ENCODE measurements at places on chromosomes 13 and 19.

GRCh38 chr13:32310134-32310706, 4.9 kb downstream of the ZAR1L start:
- peak; percentile 86 for ATAC-seq

GRCh38 chr19:21335721-21336120, 6.5 kb upstream of the ZNF708 start:
- ATAC-seq = no peak

- no peak for ATAC-seq
These were observed 15.9 kb downstream of the ZNF83 start for GRCh38 chr19:52622261-52622660.

- no peak for ATAC-seq
These were observed 4.0 kb downstream of the OR10H1 start for GRCh38 chr19:15811476-15811875.

GRCh38 chr19:51372649-51373504, at the start of gene NKG7:
Gene NKG7, minus strand, starts transcription at chr19:51372654. Its CDS starts 119 bp downstream, at chr19:51372535.
- ATAC-seq = no peak

DNA sequence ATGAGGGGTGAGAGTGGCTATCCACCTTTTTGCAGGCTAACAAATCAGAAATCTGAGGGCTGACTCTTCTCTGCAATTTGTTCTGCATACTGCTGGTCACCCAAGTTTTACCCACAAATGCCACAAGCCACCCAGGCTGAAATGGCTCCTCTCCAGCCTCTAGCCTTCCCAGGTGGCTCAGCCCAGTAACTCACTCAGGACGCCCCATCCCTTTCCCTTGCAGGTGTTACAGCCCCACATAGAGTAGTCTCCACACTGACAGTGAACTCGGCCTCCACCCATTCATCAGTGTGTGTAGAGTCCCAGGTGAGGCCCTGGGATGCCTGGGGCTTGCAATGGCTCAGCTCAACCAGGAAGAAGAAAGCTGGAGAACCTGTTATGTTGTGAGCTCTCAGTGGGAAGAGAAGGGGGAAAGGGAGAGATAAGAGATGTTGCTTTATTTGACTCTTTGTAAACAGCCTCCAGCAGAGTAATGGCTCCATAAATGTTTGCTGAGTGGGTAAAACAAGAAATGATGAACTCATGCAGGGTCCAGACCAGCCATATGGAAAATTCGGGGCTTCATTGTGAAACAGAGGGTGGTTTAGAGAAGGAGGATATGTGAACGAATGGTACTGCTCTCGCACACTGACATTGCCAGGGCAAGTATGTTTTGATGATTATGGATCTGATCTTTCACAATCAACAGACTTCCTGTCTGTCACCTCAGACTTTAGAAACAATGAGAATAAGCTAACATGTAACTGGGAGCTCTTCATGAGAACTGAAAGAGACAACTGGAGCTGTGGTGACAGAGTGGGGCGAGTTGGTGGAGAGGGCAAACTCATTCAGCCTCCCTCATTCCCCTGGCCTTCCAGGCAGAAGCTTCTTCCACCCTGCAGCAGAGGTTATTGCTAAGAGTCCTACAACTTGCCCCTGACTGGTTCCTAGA, 74.2 kb upstream of the RFC3 start:
- ATAC-seq = no peak

DNA sequence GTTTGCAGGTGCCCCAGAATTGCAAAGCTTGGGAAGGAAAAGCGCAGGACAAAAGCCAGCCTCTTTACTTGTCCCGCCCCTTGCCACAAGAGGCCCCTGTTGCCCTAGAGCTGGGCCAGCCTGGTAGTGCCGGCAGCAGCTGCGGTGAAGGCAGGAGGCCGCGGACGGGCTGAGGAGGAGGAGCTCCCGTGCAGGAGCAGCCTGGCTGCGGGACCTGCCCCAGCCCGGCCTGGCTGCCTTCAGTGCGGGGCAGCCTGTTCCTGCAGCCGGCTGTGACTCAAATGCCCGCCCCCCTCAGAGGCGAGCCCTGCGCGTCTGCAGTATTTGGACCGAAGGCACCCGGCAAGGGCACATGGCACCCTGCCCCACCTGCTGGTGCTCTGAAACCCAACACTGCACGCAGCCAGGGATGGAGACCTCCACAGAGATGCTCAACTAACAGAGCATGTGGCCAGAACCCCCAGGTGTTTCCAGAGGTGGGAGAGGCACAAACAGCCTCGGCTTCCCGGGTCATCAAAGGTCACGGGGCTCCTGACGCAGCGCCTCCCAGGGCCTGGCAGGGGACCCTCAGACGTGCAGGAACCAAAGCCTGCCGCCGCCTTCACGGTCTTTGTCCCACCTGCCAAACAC, 29.7 kb downstream of the NAXD start:
- ATAC-seq = peak; percentile 85

GRCh38 chr13:111006506-111007031, 91.7 kb upstream of the ANKRD10 start:
- ATAC-seq = peak; percentile 75

DNA sequence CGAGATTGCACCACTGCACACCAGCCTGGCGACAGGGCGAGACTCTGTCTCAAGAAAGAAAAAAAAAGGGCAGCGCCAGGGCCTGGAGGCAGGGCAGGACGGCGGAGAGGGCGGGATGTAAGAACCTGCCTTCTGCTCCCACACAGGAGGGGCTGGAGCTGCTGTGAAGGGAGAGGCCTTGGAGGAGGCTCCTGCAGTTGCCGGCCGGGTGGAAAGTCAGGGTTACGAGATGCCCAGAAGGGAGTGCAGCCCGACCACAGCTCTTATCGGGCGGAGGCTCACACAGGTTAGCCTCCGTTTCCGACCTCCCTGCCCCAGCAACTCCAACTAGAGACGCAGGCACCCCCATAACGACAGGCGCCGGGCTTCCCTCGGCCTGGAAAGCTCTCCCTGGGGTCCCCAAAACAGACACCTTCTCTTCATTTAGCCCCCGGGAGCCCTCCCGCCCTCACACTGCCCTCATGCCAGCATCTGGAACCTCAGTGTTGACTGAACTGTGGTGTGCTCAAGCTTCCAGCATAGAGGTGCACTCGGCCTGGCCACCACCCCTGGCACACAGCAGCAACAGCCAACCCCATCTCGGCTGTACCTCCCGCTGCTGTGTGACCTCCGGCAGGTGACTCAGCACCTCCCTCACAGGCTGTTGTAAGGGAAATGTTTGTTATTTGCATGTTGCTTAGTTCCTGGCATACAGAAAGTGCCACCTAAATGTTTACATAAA, 1.4 kb downstream of the PLPP2 start:
- peak; percentile 54 for ATAC-seq

DNA sequence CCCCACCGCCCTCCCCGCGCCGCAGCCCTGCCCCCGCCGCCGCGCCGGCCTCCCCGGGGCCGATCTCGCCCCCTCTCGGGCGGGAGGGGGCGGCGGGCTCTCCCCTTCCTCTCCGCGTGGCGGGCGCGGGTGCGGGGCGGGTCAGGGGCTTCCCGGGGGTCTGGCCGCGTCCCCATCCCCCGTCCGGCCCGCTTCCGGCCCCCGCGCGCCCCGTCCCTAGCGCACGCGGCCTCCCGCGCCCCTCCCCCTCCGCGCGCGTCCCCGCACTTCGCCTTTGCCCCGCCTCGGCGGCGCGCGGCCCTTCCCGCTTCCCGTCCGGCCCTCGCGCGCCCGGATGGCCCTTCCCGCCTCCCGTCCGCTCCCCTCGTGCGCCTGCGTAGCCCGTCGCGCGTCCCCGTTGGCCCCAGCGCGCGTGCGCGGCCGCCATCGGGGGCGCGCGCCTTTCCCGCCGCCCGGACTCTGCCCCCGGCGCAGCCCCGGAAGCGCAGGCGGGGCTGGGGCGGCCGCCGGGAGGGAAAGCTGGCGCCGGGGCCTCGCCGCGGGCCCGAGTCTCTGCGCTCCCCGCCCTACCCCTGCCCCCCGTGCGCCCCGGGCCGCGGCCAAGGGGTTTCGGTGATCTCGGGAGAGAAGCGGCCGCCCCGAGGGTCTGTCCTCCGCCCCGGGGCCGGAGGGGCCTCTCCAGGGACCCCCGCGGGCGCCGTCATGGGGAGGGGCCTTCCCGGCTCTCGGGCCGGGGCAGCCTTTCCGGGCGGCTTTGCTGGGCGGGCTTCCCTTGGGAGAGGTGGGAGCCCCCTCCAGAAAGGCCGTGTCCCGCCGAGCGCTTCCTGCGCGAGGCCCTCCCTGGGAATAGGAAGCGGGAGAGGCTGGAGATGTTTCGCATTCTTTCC, 519 bp downstream of the PTBP1 start:
- peak; percentile 11 for ATAC-seq

- ATAC-seq = no peak
These were observed 211.9 kb downstream of the NALCN start for GRCh38 chr13:101204270-101205020.

- no peak for ATAC-seq
These were observed 89.3 kb upstream of the UQCRFS1 start for GRCh38 chr19:29302002-29302928.

DNA sequence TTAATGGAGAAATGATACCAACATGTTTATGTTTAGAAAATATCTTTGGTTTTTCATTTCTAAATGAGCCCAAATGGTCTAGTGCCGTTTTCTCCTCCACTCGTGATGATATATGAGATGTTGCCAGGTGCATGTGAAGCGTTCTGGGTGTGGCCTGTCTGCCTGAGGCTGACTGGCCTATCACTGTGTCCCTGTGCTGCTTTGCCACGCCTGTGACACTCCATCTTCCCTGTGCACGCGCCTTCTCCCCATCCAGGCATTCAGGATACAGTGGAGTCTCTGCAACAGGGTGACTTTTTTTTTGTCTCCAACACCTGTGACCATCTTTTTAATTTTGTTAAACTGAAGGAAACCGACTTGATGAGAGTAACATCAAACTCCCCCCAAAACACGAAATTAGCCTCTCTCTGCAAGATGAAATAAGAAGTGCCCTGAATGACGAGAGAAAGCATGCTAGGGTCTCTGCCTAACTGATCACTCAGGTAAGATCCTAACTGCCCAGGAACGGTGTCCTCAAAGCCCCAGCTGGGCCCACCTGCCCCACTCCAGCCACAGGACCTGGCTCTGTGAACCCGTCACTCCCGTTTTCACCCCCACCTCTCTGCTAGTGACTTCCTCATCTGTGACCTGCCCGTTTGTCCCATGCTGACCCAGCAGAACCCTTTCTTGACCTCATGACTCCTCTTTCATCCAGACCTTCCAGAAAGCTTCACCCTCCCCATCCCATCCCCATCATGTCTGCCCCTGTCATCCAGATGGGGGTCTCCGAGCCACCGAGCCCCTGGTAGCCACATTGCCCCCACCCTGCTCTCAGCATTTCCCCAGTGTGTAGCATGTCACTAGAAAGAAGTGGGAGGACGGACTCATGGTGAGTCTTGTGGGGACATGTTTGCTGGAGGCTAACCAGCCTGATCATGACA, 33.2 kb upstream of the TFDP1 start:
- no peak for ATAC-seq

DNA sequence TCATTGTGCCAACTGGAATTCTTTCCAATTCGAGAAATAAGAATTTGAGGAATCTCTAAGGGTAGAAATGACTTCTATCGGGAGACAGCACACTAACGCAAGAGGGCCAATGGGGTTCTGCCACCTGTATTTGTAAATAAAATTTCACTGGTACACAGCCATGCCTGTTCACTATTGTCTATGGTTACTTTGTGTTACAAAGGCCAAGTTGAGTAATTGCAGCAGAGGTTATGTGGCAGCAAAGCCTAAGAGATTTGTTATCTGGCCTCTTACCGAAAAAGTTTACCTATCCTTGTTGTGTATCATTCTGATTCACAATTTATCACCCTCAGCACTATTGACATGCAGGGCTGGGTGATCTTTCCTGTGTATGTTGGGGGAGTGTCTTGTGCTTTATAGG, 278.0 kb downstream of the KLF5 start:
- ATAC-seq = no peak

All from motor neuron (in vitro differentiated cells).